ENCODE measurements at places on chromosomes 11 and 22. TPM values are rescaled to one million over a fixed set of nuclear protein-coding genes. Genes with fewer than 3 reads are reported as not detected.

DNA sequence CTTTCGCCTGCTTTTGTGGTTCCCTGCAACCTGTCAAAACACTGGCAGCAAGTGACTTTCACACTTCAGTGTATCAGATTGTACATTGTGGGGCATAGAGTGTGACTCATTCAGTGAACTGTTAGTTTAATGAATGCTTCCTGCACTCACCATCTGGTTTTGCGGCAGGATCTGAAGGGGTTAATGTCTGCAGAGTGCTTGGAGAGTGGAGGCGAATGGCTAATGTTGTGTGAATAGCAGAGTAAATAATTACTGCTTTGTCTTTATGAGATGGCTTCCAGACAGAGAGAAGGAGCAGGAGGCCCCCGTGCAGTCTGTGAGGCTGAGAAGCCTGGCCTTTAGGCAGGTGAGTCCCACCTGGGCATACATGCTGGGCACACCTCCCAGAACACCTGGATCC, 454.3 kb upstream of the KIRREL3 start:
- ATAC-seq = no peak

Gene ZBTB44
- total RNA-seq = 22.5 TPM

Gene PANX2
- total RNA-seq = 0.92 TPM

Gene TBX1
- total RNA-seq = 1.1 TPM

GRCh38 chr11:128603752-128604414, 16.5 kb upstream of the ETS1 start:
- ATAC-seq = no peak

- ATAC-seq = no peak
Measured at GRCh38 chr11:134905517-134905916, 493.5 kb upstream of the B3GAT1 start.

DNA sequence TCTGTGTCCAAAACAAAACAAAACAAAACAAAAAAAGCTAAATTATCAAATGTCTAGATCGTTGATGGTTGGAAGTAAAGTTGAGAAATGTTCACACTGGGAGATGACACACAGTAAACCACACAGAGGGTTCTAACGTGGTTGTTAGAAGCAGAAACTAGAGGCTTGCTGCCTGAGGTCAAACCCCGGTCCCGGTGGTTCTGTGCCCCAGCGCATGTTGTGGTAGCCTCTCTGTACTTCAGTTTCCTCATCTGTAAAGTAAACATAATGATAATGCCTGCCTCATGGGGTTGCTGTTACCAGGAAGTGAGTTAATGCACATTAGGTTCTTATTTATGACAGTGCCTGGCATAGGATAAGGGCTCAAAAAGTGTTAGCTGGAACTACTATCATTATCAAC, 33.4 kb downstream of the PPARA start:
- ATAC-seq = no peak

- peak; percentile 10 for ATAC-seq
Measured at GRCh38 chr11:17008099-17008498, 6.1 kb downstream of the PLEKHA7 start.

- peak; percentile 89 for ATAC-seq
Measured at GRCh38 chr11:19660076-19660475, 52.6 kb upstream of the NAV2 start.

- ATAC-seq = no peak
Measured at GRCh38 chr22:35733036-35733435, 15.4 kb downstream of the APOL5 start.

DNA sequence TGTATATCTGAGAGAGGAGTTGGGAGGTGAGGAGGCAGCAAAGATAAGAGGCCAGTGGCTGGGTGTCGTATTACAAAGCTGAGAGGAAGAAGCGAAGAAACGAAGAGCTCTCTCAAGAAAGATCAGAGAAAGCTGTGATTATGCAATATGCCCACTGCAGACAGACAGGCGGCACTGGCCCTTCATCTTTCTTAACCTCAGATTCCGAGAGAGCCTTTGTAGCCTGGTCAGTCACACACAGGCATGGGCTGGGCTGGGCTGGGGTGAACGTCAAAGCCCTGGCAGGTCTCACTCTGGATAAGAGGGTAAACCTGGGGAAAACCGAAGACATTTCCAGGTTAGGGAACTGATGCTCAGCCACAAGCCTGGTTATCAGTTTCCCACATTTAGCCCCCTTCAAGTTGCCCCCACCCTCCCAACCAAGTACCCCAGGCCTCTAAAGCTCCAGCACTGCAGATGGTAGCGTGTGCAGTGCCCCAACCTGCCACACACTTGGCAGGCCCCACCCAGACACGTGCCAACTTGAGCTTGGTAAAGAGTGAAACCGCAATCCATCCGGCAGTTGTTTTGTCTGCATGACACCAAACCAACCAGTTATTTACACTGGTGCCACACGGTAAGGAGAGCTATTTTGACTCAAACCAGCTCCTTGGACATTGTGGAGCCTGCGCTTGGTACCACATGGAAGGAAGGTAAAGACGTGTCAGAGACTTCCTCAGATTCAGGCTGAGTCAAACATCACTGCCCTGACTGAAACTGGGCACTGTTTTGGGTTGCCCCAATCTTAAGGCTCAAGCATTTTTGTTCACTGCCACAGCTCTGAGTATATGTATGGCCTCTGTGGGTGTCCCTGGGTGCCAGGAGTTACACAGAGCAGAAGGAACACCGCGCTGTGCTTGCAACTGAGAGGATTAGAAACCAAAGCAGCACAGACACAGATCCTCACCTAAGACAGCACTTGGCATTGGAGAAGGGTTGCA, 135.9 kb downstream of the FDX1 start:
- peak; percentile 77 for ATAC-seq

DNA sequence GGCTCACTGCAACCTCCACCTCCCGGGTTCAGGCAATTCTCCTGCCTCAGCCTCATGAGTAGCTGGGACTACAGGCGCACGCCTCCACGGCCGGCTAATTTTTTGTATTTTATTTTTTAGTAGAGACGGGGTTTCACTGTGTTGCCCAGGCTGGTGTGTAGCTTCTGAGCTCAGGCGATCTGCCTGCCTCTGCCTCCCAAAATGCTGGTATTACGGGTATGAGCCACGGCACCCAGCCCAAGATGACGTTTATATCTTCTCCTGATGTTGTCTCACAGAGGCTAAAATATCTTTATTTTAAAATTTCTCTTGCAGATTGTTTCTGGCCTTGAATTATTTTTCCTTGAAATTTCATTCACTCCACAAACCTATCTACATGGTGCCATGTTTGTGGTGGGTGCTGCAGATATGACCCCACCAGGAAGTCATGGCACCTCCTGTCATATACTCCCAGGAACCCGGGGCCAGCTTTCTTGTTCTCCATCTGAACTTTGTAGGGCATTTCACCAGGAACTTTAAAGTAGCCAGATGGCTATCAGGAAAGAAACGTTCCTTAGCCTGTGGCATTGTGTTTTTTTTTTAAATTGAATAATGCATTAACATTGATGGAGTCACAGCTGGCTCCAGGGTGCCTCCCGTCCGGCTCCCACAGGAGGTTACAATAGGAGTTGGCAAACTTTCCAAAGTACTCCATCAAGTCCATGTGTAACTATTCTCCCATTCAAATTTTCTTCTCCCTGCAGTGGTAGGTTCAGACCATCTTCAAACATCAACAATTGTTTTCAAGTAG, 42.0 kb upstream of the LIPT2 start:
- ATAC-seq = peak; percentile 9

GRCh38 chr11:75349521-75350116, 1.8 kb downstream of the ARRB1 start:
- no peak for ATAC-seq

DNA sequence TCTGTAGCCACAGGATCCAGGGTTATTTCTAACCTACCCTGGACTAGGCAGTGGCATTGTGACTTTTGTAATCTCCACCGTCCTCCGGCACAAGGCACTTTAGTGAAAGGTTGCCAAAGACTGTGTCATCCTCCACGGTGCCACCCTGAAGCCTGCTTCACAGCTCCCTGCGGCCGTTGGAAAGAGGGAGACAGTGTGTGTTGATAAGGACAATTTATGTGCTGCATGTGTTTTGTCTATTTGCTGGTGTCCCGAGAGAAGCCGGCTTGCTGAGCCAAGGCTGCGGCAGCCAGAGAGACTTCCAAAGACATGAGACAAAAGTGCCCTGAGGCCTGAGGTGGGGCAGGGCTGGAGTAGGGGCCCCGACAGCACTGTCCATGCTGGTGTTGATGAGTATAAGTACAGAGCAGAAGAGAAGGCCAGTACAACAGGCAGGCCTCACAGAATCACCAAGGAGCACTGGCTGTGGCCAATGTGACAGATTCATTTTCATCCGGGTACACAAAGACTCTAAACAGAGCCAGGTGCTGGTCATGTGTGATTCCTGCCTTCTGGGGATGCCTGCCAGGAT, 40.9 kb downstream of the GALNT18 start:
- no peak for ATAC-seq

Gene TMEM109
- total RNA-seq = 80.4 TPM

DNA sequence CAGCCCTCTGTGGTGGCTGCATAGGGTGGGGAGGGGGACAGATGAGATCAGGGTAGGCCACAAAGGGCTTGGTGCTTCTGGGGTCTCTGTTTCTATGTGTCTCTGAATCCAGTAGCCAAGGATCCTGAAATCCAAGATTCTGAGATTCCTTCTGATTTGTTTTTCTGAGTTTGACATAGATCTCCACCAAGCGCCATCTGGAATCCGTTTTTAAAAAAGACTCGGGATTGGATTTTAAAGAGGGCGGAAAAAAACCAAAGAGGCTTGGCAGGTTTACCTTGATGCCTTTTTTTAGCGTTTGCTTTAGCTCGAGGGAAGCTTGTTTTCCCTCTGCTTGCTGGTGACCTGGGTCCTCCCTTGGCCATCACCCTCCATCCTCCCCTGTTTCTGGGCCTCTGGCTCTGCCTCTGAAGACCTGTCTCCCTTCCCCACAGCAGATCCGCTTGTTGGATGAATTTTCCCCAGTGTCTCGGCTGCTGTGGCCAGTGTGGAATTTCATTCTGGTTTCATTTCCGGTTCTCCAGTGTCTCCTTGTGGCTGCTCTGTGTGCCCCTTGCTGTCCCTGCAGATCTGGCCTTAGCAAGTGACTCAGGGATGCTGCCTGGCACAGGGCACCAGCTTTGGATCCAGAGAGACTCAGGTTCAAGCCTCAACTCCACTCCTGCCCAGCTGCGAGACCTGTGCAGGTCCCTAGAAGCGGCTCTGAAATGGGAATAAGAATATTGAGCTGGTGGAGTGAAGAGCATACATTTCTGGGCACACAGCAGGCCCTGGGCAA, 15.1 kb downstream of the SYNGR1 start:
- no peak for ATAC-seq

Gene IL17REL
- not detected for total RNA-seq

- no peak for ATAC-seq
Measured at GRCh38 chr11:12848413-12848812, 160.7 kb upstream of the RASSF10 start.

Gene NLRX1
- total RNA-seq = 60.3 TPM

Gene MPZL3
- total RNA-seq = 20.7 TPM

DNA sequence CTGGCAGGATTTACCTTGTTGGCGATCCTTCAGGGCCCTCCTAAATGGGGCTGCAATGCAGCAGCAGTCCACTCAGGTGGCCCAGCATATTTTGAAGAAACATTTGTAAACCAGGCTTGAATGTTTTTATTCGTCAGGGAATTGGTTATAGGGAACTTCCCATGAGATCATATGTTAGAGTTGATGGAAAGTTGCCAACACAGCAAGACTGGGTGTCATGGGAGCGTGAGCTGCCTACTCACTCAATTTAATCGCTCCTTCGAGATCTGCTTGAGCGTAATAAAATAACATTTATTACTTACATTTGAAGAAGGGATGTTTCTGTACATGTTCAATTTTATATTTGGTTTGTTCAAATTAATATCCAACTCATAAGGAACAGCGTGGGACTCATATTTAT, 19.4 kb downstream of the OR2AT4 start:
- no peak for ATAC-seq

GRCh38 chr11:27040302-27041115, at the start of gene BBOX1:
Gene BBOX1 (plus strand): TSS chr11:27040815. CDS start chr11:27055431, 14,616 bp downstream.
- ATAC-seq = peak; percentile 97

Gene PRG2
- total RNA-seq = not detected

GRCh38 chr11:74316772-74317505, 5.5 kb upstream of the P4HA3 start:
- no peak for ATAC-seq

DNA sequence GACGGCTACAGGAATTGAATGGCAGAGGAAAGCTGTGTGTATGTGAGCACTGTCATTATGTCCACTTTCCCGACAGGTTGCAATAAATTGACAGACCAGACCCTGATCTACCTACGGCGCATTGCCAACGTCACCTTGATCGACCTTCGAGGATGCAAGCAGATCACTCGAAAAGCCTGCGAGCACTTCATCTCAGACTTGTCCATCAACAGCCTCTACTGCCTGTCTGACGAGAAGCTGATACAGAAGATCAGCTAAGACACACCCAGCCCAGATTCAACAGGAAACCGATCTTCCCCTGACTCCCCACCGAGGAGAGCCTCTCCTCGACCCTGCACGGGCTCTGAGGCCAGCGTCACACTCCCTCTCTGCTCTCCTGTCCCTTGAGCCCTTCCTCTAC, 11.5 kb upstream of the GRK2 start:
- ATAC-seq = no peak

- peak; percentile 77 for ATAC-seq
Measured at GRCh38 chr11:62680825-62681240, 2.0 kb upstream of the UBXN1 start.

DNA sequence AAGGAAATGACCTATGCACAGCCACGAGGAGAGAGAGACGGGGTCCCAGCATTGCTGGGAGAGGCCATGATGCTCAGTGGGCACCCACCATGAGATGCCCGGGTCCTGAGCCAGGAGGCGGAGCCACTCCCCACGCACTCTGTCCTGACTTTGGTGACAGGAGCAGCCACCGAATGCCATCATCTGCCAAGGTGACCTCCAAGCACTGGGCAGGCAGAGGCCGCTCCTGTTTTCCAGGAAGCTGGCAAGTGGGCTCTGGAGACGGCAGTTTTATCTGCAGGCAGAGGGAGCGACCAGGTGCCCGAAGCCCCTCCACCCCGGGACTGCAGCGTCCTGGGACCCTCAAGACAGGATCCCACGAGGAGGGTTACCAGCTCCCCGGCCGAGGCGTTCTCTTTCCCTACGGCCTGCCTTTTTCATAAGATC, 453.9 kb downstream of the BRD1 start:
- ATAC-seq = no peak

DNA sequence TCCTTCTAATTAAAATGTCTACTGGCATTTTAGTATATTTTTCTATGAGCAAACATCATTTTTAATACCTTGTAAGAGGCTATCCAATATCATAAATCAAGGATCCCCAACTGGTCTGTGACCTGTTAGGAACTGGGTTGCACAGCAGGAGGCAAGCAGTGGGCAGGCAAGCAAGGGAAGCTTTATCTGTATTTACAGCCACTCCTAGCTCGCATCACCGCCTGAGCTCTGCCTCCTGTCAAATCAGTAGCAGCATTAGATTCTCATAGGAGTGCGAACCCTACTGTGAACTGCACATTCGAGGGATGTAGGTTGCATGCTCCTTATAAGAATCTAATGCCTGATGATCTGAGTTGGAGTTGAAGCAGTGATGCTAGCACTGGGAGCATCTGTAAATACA, 70.2 kb upstream of the CREB3L1 start:
- ATAC-seq = no peak

GRCh38 chr22:30284172-30284571, 5.1 kb downstream of the CASTOR1 start:
- no peak for ATAC-seq
